Activated CD4-positive, alpha-beta T cell treated with anti-CD3 and anti-CD28 coated beads for 4 hours (primary cell): ENCODE measurements at places on chromosomes 13 and 19.

DNA sequence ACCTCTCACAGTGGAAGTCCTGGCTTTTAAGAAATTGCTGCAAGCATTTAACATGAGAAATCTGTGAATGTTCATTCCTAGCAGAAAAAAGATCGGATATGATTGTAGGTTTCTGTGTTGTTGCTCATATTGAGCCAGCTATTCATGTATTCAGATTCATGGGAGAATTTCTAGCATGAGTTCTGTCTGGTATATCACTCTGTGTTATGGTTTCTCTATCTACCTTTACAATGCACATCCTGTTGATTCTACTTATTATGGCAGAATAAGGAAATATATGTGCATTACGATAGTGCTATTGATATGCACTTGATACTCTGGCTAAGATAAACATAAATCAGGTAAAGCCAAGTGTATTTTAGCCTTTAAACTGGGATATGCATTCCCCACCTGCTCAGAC, 138.2 kb downstream of the KCNRG start:
- DNase-seq, result no peak

DNA sequence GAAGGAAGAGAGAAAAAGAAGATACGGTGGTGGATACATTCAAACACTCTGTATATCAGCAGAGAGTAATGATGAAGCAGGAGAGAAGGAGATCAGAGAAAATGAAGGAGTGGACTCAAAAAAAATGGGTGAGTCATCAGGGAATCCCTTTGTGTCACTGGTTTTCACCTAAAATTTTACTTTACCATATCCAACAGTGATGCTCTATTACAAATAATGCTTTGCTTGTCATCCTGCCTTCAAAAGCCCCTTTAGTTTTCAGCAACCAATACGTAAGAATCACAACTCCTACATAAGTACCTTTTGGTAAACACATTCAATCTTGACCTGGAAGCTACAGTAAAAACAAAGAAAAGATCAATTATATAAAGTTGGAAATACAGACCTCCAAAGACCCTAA, 88.8 kb downstream of the ENOX1 start:
- no peak for DNase-seq

GRCh38 chr19:58396691-58397532, 1.5 kb downstream of the RNF225 start:
- DNase-seq, result no peak

DNA sequence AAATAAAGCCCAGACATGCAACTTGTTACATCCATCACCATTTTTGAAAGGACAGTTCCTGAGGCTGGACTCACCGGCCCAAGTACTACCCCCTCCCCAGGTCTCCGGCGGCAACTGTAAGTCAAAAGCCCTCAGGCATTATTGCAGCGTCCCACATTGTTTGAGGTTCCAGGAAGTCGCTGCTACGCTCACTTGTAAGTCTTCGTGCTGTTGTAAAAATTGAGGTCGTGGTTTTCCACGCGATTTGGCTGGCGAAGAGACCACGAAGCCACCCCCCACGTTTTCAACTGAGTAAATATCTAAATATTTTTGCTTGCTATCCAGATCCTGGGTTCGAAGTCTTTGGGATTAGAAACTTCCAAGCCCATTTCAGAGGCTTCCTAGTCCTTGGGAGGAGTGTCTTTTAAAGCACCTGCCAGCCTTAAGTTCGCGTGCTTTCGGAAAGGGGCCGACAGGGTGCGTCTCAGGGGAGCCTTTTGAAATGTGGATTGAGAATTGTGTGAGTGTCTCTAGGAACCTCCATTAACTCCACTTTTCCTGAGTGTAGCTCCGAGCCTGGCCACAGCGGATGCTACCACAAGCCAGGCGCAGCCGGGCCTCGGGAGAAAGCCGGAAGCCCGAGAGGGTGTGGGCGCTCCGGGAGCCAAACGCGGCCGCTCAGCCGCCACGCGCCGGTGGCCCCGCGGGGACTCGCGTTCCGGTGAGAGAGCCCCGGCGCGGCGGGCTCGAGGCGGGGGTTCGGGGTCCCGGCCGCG, 434 bp upstream of the FNDC3A start:
- DNase-seq, result peak; percentile 53

DNA sequence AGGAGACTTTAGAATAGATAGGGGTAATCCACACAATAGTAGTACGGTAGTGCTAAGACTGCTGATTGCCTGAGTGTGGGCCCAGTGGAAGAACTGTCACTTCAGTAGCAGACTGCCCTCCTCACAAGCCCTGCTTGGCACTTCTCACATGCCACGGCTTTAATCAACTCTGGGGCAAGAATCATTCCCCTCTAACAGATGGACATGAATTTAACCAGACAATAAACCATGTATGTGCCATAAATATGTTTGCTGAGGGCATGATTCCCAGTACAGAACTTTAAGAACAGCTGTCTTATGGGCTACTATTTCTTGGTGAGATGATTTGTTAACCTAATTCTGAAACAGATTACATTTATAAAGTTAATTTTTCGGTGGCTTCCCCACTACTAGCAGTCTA, 22.0 kb downstream of the DPY19L3 start:
- no peak for DNase-seq

GRCh38 chr13:22076658-22077057, 405.8 kb downstream of the FGF9 start:
- no peak for DNase-seq

DNA sequence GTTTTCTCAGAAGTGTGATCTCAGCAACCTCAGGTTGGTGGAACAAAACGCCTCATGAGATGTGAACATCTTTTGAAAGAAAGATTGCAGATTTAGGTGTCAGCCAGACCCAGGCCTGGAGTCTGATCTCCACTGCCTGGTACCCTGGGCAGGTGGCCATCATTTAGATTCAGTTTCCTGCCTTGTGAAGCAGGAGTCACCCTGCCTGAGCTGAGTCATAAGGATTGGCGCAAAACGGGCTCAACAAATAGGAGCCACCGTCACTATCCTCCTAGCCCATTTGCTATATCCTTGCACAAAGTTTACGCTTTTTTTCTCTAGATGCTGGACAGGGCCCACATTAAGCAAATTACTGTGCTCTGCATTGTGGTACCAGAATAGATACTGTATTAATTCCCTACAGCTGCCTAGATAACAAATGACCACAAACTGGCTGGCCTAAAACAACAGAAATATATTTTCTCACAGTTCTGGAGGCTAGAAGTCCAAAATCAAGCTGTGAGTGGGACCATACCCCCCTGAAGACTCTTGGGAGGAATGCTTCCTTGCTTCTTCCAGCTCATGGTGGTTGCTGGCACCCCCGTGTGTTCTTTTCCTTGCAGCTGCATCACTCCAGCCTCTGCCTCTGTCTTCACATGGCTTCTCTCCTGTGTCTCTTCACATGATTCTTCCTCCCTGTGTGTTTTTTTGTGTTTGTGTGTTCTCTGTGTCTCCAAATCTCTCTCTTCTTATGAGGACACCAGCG, 38.2 kb downstream of the TNFSF11 start:
- DNase-seq, result no peak

DNA sequence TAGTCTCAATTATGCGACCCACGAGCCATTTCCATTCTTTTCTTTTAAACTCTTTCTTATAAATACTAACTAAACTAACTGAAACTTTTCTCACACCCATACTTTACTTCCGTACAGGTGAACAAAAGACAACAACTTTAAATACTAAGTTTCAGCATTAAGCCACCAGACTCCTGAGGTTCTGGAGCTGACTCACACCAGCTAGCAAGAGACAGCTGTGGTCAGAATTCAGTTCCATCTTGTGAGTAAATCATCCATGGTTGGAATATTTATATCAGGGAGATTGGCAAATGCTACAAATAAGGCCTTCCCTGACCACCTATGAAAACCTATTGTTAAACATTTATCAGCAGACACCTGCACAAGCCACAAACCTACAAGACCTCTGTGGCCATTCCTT, 897.0 kb downstream of the EFNB2 start:
- DNase-seq, result no peak

- DNase-seq, result no peak
These were observed 316.2 kb upstream of the KLHL1 start for GRCh38 chr13:70424428-70424827.

DNA sequence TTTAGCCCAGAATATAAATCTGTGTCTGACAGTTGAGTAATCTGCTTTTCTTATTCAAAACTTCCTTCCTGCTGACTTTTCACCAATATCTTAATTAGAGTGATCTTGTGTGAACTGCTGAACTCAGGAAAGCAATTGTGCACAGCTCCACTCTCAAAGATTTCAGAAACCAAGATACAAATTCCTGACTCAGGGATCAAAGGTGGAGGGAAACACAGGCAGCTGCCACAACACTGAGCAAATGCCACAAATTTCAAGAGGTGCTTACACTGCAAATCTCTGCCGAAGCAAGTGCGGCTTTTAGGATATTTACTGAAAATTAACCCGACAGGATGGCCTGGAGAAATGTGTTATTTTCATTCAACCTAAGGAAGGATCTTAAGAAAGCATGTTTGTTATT, 111.4 kb downstream of the STOML3 start:
- DNase-seq, result no peak

- no peak for DNase-seq
These were observed at the start of gene KLK7 for GRCh38 chr19:50983625-50984292. KLK7 (minus strand) TSS chr19:50983917; CDS start chr19:50982399, 1,518 bp downstream.

GRCh38 chr13:89474432-89474831, 1803.3 kb downstream of the SLITRK5 start:
- DNase-seq, result no peak

- no peak for DNase-seq
These were observed 26.6 kb downstream of the CBY2 start for GRCh38 chr13:45728759-45729158.

GRCh38 chr19:52735734-52736133, 890 bp upstream of the ZNF611 start:
- DNase-seq, result no peak

DNA sequence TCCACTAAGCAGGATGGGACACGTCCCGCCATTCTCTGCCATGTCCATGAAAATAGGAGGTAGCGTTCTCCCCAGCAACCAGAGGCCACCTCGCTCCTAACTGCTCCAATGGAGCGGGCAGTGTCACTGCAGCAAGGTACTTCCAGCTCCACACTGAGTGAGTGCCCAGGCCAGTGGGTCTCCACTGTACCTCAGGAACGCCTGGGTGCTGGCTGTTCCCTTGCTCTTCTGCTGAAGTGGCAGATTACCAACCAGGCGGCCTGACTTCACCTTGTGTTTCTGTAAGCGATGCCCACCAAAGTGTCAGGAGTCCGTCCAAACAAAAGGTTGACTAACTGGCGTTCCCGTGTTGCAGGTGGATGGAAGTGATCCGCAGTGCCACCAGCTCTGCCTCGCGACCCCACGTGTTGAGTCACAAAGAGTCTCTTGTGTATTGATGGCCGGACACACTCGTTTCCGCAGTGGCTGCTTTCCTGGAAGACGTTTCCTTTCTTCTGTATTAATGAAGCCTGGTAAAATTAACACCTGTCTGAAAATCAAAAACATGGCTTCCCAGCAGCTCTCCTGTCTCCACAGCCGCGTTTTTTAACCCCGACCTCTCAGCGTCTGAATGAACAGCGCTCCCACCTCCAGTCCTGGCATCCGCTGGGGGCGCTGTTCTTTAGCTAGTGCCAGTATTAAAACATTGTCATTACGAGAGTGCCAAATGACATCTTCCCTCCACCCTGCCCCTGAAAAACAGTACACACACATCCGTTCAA, 128.8 kb downstream of the STK24 start:
- peak; percentile 15 for DNase-seq

- no peak for DNase-seq
These were observed 6.0 kb downstream of the TMEM255B start for GRCh38 chr13:113764793-113765563.

- DNase-seq, result no peak
These were observed 63.9 kb upstream of the MCF2L start for GRCh38 chr13:112905086-112905485.

GRCh38 chr19:41364524-41365391, 809 bp upstream of the B9D2 start:
- no peak for DNase-seq

- DNase-seq, result no peak
These were observed 1895.6 kb upstream of the PRR20A start for GRCh38 chr13:55245005-55245644.

DNA sequence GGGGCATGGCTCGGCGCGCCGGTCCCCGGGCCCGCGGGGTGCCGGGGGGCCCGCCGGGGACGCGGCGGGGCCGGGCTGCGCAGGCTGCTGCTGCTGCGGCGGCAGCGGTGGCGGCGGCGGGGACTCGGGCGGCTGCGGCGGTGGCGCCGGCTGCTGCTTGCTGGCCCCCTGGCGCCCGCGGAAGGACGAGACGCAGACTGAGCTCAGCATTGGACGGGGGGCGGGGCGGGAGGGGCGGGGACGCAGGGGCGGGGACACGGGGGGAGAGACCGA, 368 bp downstream of the KCNC3 start:
- no peak for DNase-seq

DNA sequence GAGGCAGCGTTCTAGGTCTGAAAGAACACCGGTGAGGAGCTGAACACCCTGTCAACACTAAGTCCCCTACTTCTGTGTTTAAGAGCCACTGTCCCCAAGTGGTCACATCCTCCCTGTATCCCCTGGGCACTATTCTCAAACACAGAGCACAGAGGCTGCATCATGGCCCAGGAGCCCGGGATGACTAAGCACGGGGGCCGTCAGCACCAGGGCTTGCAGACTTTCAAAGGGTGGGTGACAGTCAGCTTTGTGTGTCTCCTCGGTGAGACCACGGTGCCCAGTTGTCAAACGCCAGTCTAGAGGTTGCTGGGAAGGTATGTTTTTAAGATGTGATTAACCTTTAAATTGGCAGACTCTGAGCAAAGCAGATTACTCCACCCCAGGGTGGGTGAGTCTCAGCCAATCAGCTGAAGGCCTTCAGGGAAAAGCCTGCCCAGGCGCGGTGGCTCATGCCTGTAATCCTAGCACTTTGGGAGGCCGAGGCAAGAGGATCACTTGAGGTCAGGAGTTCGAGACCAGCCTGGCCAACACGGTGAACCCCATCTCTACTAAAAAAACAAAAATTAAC, 8.0 kb downstream of the MAP2K2 start:
- no peak for DNase-seq

GRCh38 chr13:94454906-94455305, 24.6 kb downstream of the DCT start:
- no peak for DNase-seq

- no peak for DNase-seq
These were observed 47.3 kb upstream of the MTIF3 start for GRCh38 chr13:27497563-27498230.

- no peak for DNase-seq
These were observed 8.9 kb upstream of the ACP5 start for GRCh38 chr19:11586331-11586730.

DNA sequence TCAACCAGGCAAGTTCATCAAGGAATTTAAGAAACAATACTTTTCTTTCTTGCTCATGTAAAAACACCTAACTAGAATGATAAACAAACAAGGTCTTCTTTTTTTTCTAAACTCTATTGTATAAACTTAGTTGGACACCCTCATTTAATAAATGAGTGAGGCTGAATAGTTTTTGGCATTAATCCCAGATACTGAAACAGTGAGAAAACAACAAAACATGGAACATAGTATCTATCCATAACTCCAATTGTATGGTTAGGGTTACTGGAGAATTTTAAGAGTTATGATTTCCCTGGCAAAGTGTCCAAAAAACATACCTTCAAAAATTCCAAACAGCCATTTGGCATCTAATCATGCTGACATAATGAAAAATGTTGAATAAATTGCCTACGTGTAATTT, 5.8 kb upstream of the POMP start:
- no peak for DNase-seq
